ENCODE measurements at places on chromosomes 16 and 17.

DNA sequence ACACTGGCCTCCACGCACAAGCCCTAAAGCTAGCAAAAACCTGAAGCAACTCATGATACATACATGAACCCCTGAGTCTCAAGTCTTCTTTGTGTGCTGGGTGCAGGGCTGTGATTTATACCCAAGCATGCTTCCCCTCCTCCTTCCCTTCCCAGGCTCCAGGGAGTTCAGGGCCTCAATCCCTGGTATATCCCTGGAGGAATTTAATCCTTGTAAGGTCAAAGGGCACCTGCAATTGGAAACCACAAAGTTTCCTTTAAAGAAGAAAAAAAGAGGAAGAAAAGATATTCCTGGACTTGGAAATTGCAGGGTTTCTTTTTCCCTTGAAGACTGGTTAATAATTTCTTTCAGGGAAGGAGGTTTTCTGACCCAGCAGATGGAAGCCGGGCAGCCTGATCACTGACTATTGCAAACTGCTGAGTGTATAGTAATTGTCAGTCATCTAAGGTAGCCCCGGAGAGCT is 182.3 kb downstream of the AATF start:
- DNase-seq = no peak

- DNase-seq = no peak
Observed at GRCh38 chr17:67208232-67208631, 36.8 kb downstream of the HELZ start.

DNA sequence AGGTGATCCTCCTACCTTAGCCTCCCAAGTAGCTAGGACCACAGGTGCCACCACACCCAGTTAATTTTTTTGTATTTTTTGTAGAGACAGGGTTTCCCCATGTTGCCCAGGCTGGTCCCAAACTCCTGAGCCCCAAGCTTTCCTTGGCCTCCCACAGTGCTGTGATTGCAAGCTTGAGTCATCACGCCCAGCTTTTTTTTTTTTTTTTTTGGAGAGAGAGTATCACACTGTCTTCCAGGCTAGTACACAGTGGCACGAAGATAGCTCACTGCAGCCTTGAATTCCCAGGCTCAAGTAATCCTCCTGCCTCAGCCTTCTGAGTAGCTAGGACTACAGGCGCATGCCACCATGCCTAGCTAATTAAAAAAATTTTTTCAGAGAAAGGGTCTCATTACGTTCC is 27.2 kb downstream of the HEATR9 start:
- DNase-seq = no peak

GRCh38 chr17:41528959-41529353 is 848 bp upstream of the KRT19 start:
- no peak for DNase-seq

DNA sequence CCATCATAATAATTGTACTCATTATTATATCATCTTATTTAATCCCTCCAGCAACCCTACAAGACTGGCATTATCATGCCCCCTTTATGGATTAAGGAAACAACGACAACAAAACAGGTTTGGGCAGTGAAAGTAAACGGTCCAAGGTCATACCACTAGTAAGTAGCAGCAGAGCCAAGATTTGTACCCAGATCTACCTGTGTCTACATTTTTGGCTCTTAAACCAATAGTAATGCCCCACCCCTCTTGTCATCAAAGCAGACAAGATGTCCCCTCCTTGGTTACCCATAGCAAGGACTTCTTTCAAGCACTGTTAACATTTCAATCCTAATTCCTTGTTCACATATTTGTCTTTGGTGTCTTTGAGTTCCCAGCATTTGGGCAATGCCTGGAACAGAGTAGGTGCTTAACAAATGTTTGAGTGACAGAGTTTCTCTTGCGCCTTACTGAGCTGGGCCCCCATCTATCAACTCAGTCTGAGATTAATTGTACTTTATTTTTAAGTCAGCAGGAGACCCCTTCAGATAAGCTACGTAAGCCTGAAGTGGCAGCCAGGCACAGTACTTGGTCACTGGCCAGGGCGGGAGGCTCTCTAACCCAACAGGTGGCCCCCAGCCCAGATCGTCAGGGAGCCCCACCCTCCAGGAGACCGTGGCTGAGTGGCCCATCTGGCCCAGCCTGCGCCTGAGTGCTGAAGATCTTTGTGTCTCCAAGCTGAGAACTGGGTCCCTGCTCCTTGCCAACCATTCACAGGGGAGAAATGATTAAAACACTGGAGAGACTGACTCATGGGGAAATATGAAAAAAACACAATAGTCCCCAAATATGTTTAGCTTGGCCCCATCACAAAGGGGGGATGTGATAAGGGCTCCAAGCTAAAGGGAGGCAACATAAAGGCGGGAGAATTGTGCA is 75.8 kb downstream of the AXIN2 start:
- DNase-seq = no peak

GRCh38 chr16:86752582-86753175 is 174.3 kb downstream of the FOXL1 start:
- no peak for DNase-seq

DNA sequence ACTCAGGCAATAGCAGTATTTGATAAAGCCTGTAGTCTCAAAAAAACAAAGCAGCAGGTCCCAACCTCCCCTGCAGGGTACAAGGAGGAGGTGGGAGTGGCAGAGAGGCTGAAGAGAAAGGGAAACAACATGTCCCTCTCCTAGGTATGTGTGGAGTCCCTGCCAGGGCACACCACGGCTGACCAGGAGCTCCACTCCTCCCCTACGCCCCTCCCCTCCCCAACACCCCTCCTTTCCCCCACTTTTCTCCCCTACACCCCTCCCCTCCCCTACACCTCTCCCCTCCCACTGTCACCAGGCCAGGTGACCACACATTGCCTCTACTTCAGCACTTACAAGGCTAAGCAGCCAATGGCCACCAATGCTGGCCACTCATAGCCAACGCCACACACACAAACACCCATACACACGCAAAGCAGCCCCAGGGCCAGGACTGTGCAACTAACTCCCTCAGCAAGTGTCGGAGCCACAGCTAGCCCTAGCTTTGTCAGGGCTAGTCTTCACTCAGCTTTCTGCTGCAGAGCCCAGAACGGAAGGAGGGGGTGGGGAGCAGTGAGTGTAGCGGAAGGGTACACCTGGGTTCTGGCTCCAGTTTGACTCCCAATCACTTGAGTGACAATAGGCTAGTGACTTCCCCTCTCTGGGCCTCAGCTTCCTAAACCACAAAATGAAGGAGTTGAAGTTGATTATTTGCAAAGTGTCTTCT is 8.2 kb downstream of the CAVIN1 start:
- DNase-seq = peak; percentile 28

DNA sequence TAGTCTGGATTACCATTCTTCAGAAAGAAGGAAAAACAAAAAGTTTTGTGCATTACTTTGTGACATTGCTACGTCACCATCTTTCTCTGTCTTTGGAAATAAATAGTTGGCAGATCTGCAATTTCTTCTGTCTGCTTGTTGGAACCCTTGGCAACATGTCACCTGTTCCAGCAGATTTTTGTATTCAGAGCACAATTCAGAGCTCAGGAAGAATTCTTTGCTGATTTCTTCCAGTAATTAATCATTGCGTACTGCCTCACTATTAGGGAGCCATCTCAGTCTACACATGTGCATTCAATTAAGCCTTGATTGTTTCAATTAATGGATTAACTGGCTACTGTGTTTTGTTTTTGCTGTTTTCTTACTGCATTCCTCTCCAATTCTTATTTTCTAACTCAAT is 467.2 kb downstream of the CDH8 start:
- DNase-seq = no peak

- DNase-seq = no peak
Observed at GRCh38 chr17:82034371-82035011, 3.0 kb downstream of the DCXR start.

- DNase-seq = no peak
Observed at GRCh38 chr17:9238340-9239245, 217.3 kb downstream of the NTN1 start.

GRCh38 chr16:65105171-65105570 is 16.7 kb downstream of the CDH11 start:
- DNase-seq = no peak

GRCh38 chr17:49716668-49717364 is 9.1 kb upstream of the SLC35B1 start:
- DNase-seq = no peak

GRCh38 chr16:11497851-11498289 is 88.8 kb downstream of the LITAF start:
- DNase-seq = no peak

GRCh38 chr16:4239020-4239419 is 2.9 kb downstream of the SRL start:
- no peak for DNase-seq

- no peak for DNase-seq
Observed at GRCh38 chr17:65554553-65555223, 6.8 kb downstream of the AXIN2 start.

GRCh38 chr17:14078027-14078426 is 8.7 kb downstream of the COX10 start:
- DNase-seq = no peak

GRCh38 chr16:2964475-2965336 is 631 bp downstream of the KREMEN2 start:
- DNase-seq = peak; percentile 69

DNA sequence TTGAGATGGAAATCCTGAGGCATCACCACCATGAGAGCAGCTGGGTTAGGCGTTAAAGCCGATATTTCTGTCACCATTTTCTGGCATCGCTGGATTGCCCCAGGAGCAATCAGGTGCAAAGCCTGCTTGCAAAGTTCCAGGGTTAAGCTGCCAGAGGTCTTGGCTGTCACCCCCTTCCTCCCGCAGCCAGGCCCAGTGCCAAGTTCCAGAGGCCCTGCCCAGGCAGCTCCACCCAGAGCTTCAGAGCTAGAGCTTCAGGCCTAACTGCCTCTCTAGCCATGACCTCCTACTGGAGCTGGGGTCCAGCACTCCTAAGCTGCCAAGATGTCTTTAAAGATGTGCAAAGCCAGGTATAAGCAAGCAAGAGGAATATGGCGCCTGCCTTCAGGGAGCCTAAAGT is 8.8 kb upstream of the TMEM238L start:
- no peak for DNase-seq

DNA sequence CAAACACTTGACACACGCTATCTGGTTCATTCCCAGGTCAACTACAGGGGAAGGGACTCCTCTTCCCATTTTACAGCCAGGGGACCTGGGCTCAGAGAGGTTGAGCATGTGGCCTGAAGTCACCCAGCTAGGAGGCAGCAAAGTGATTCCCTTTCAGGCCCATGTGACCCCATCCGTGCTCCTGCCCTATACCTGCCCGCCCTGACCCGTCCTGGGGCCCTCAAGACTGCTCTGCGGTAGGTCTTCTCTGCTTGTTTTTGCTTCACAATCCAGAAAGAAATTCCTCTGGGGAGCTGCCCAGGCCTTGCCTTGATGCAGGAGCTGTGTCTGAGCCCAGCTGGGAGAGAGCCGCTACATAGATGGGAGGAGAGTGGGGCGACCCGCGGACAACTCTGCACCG is 161.4 kb downstream of the SDK2 start:
- no peak for DNase-seq

GRCh38 chr17:81900181-81900820 is 1.7 kb upstream of the NPB start:
- no peak for DNase-seq

DNA sequence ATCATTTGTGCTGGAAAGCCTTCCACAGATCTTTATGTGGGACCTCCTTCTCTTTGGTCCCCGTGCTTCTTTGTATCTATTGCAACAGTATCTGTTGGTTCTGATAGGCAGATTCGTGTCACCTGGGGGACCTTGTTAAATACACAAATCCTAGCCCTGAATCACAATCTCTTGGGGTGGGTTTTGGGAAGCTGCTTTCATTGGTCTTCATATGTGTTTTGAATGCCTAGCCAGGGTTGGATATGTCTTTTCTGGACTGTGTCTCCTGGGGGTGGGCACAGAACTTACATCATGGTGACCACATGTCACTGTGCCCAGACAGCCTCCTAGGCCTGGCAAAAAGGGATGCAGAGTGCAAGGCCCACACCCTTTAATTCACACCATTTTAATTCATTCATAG is 81.0 kb upstream of the HNF1B start:
- DNase-seq = no peak

DNA sequence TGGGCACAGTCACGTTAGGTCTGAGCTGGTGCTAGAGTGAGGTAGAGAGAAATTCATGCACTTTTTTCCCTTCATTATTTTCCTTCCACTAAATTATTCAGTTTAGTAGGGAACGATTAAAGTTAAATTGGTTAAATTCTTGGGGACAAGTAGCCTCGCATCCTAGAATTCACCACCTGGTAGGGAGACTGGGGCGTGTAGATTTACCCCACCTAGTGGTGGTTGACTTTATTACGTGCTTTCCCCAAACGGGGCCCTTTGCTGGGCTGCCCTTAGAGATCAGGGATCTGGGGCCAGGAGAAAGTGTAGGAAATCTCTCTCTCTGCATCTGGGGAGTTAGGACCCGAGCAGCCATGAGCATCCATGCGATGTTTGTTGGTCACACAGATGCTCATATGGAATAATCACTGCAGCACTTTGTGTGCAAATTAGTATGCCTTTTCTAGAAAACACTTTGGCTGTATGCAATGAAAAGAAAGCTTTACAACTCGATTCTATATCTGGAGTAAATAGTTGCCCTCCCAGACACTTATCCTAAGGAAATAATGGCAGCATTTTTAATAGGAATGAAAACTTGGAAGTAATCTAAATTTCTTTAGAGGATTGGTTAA is 107.0 kb downstream of the PLCG2 start:
- DNase-seq = no peak

DNA sequence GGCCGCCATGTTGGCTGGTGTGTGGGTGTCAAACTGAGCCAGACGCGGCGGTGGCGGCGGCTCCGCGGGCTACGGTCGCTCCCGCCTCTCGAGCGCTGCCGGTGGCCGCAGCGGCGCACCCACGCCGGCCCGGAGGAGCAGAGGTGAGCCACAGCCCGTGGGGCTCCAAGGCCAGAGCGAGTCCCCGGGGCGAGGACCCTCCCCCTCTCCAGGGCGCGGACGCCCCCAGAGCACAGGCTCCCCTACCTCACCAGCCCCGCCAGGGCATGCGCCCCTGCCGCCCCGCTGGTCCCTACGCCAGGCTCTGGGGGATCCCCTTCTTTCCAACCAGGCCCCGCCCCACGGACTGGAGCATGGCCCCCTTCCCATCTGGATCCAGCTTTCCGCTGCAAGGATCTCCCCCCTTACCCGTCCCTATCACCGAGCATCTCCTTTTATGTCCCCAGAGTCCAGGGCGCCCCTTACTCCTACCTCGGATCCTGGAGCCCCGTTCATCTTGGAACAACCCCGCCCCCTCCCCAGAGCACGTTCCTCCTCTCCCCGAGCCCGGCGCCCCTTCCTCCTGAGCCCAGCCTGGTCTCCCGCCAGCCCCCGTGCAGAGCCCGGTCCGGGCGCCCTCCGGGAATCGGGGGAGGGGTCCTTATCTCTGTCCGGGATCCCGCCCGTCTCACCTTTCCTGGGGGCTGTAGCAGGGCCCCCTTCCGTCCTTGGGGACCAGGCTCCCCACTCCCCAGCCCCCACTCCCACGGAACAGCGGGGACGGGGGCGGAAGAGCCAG is 412 bp downstream of the EPN2 start:
- no peak for DNase-seq

DNA sequence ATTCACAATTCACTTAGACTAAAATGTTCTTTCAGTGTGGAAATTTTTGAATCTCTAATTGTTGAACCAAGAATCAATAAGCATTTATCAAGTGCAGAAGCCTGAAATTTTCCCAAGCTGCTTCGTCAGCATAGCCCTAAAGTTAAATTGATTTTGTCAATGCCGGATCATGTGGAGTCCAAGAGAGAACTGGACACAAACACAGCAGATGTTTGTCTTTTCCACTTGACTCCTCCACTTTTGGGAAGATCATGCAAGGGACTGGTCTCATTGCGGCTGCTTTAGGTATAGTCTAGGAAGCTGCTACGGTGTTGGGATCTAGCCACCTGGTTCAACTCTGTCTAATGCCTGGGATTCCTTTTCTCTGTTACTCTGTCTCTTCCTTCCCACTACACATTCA is 95.7 kb downstream of the CYB561 start:
- no peak for DNase-seq

- no peak for DNase-seq
Observed at GRCh38 chr17:2363318-2363717, 26.0 kb downstream of the SGSM2 start.

Data from CD4-positive, alpha-beta T cell treated with Interleukin-15 for 1 hour (primary cell).